ENCODE measurements at places on chromosomes 6 and 20.

GRCh38 chr6:142478117-142478516 lies 176.3 kb downstream of the ADGRG6 start:
- no peak for DNase-seq

- no peak for DNase-seq
Measured at GRCh38 chr20:49043000-49043399, 3.1 kb upstream of the CSE1L start.

DNA sequence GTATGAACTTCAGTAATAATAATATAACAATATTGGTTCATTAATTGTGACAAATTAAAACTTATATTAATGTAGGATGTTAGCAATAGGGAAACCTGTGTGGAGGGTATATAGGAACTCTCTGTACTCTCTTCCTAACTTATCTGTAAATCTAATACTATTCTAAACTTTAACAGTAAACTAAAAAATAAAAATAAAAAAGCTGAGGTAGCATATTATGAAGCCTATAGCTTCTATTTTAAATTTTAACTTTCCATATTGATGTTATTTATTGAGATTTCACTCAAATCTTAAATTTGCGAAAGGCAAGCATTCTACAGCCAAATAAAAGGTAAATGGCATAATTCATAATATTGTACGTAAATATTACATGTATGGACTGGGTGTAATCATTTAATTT lies 326.4 kb downstream of the MEI4 start:
- DNase-seq, result no peak

DNA sequence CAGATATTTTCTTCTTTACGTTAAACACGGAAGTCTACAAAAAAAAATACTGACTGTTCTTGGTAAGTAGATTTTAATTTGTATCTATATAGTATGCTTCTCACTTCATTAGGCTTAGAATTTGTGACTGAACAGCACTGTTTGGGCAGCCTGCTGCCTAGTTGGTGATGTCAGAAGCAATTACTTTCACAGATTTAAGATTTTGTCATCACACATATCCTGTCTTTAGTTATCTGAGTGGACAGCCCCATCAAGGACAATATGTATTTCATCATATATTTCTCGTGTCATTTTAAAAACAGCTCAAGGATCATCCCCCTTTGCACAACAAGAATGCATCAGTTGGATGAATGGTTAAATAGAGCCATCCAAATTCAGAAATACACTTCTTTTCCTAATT lies 338.4 kb upstream of the CITED2 start:
- DNase-seq, result no peak

DNA sequence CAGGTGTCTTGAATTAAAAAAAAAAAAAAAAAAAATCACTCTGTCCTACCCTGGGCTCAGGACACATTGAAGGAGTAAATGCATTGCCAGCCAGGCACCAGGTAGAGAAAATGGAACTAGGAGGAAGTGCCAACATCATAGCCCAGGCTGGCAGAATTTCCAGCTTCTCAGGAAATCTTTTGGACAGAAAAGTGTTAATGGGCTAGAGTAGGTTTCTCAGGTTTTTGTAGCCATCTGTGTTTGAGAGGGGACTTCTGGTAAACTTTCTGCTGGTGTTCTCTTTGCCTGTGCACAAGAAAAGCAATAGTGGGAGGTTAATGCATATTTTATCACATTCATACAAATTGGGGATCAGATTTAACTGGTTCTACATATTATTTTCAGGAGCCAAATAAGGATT lies 678.3 kb upstream of the NRSN1 start:
- no peak for DNase-seq

- DNase-seq, result no peak
Measured at GRCh38 chr6:38688579-38689087, 14.3 kb downstream of the GLO1 start.

DNA sequence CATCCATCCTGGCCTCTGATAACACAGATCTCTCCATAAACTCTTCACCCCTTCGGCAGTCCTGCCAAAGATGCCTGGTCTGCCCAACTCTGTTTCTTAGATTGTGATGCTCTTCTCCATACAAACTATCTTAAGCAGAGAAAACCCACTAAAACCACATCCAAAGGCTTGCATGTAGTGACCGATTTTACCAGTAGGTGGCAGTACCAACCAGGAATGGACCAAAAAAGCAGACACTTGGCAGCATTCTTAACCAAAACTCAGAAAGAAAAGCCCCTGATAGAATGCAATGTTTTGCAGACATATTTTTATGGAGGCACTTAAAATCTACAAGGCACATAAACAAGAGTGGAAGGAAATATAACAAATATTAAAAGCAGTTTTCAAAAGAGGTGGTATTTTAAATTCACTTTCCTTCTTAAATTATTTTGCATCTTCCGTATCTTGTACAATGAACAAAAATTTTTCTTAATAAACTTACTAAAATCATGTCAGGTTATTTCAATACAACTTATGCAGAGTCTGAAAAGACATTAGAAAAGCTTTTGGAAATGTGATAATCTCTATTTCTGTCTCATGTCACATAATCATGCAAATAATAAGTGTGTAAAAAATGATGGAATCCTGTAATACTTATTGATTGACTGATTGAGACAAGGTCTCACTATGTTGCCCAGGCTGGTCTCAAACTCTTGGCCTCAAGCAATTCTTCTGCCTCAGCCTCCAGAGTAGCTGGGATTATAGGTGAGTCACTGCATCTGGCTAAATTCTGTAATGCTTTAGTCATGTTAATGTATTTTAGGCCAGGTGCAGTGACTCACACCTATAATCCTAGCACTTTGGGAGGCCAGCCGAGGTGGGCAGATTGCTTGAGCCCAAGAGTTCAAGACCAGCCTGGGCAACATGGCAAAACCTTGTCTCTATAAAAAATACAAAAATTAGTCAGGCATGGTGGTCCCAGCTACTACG lies 29.4 kb downstream of the LRP11 start:
- peak; percentile 58 for DNase-seq

DNA sequence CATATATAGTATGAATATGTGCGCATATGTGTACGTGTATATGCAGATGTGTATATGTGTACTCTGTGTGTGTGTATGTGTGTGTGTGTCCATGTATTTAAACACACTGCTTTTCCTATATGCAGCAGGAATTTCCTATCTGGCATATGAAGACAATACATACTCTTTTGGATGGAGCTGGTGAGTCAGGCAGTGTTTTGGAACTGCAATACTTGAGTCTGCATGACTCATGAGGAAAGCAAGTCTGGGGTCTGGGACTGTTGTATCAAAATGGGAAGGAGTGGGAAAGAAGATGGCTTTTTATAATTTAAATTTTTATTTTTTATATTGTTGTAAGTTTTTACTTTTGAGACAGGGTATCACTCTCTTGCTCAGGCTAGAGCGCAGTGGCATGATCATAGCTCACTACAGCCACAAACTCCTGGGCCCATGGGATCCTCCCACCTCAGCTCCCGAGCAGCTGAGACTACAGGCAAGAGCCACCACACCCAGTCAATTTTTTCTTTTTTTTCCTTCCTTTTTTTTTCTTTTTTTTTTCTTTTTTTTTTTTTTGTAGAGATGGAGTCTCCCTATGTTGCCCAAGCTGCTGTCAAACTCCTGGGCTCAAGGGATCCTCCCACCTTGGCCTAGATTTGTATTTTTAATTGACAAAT lies 72.2 kb downstream of the ATXN1 start:
- DNase-seq, result no peak

DNA sequence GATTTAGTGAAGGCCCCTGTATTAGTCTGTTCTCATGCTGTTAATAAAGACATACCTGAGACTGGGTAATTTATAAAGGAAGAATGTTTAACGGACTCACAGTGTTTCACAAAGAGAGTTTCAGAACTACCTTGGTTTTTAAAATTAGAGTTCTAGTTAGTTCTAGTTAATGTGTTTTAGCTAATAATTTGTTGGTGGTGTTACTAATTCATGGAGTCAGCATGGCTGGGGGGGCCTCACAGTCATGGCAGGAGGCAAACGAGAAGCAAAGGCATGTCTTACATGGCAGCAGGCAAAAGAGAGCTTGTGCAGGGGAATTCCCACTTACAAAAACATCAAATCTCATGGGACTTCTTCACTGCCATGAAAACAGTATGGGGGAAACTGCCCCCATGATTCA lies 12.0 kb upstream of the SLC17A3 start:
- DNase-seq, result no peak

DNA sequence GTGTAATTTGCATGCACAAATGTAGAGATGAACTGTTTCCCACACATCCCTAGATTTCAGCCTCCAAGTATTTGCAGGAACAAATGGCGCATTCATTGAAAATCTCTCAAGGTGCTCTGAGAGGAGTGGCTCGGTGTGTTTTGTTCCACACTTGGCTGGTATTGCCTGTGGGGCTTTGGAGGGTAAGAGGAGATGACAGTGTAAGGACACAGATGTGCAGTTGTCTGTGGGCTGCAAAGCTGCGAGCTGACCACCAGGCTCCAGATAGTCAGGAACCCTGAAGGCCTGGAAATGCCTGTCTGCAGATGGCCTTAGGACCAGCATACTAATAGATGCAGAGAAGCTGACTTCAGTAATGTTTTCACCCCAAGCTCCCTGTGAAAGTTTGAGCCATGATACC lies 57.7 kb upstream of the PBOV1 start:
- no peak for DNase-seq

DNA sequence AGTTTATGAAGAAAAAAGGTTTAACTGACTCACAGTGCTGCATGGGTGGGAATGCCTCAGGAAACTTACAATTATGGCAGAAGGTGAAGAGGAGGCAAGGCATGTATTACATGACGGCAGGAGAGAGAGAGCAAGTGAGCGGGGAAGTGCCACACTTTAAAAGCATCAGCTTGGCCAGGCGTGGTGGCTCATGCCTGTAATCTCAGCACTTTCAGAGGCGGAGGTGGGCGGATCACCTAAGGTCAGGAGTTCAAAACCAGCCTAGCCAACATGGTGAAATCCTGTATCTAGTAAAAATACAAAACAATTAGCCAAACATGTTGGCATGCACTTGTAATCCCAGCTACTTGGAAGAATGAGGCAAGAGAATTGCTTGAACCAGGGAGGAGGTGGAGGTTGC lies 213.3 kb upstream of the THEMIS start:
- DNase-seq, result no peak

- DNase-seq, result no peak
Measured at GRCh38 chr6:140276719-140277118, 902.3 kb upstream of the CITED2 start.

DNA sequence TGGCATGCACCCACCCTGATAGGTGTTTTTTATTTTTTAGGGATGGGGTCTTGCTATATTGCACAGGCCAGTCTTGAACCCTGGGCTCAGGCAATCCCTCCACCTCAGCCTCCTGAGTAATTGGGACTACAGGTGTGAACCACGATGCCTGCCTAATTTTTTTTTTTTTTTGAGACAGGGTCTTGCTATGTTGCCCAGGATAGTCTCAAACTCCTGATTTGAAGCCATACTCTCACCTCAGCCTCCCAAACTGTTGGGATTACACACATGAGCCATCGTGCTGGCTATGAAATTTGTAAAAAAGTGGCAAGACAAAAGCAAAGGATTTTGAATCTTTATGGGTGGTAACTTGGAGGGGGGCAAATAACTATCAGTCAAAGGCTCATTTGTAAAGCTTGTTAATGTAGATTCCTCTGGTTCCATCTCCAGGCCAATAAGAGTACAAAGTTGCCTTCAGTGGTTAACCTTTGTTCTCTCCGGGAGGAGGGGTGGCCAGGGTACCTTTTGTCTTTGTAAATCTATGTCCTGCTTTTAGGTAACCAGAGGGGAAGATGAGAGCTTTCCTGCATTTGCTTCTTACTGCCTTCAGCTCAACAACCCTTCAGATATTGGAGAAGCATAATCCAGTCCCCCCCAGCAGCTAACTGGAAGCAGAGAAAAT lies 372.0 kb upstream of the JARID2 start:
- DNase-seq, result no peak

DNA sequence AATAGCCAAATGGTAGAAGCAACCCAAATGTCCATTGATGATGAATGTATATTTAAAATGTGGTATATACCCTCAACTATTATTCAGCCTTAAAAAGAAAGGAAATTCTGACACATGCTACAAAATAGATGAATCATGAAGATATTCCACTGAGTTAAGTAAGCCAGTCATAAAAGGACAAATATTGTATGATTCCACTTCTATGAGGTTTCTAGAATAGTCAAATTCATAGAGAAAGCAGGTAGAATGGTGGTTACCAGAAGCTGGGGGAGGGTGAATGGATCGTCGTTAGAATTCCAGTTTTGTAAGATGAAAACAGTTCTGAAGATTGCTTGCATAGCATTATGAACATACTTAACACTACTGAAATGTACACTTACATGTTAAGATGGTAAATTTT lies 214.3 kb upstream of the MYLIP start:
- no peak for DNase-seq

- peak; percentile 23 for DNase-seq
Measured at GRCh38 chr6:158649289-158650143, at the start of gene SYTL3. Gene SYTL3 (plus strand): TSS chr6:158650054. CDS start chr6:158663269, 13,215 bp downstream.

GRCh38 chr6:117264369-117264691 lies 1.0 kb upstream of the VGLL2 start:
- no peak for DNase-seq

- DNase-seq, result no peak
Measured at GRCh38 chr6:21118216-21118780, 475.3 kb upstream of the SOX4 start.

DNA sequence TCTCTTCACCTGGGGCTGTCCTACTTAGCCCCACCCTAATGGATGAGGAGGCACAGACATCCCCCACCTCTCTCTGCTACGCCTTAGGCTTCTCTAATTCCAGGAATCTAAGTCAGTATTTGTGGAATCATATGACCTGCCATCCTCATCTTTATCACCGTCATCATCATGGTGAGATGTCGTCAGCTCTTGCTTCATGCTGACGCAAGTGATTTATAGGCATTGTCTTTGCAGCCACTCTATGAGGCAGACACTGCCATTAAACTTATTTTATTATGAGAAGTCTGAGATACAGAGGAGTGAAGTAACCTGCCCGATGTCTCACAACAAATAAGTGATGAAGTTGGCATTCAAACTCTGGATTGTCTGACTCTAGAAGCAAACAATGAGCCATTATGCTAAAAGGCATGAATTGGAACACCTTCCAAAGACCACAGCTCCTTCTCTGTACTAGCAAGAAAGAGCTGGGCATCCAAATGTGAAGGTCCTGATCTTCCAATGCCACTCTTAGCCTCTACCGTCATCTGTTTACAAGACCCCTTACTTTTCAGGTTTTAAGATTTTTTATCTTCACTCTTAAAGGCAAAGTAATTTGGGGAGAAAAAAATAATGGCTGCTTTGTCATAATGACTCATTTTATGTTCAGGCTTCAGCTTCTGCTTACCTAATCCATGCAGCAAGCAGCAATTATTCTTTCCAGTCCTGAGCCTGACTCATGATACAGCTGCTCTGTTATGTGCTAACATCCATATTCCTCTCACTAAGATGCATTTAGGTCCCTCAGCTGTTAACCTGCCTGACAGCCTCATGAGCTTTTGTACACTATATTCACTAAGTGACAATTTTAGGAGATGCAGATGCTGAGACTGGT lies 113.7 kb upstream of the BCLAF1 start:
- no peak for DNase-seq

DNA sequence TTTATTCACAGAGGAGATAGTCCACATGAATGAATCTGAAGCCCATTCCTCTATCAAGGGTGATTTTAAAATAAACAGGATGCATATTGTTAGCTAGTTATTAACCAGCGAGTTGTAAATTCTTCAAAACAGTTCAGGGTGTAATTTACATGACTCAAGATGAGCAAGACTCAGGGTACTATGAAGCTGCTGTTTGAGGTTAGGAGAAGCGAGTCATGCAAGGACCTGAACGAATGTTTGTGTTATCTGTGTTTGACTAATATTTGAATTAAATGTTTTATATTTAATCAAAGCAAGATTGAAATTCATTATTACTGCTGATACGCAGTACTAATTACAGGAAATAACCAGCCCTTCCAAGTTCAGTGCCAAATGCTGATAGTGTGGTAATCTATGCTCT lies 191.1 kb downstream of the SAMD5 start:
- no peak for DNase-seq
